ENCODE measurements at places on chromosomes 4 and X.

DNA sequence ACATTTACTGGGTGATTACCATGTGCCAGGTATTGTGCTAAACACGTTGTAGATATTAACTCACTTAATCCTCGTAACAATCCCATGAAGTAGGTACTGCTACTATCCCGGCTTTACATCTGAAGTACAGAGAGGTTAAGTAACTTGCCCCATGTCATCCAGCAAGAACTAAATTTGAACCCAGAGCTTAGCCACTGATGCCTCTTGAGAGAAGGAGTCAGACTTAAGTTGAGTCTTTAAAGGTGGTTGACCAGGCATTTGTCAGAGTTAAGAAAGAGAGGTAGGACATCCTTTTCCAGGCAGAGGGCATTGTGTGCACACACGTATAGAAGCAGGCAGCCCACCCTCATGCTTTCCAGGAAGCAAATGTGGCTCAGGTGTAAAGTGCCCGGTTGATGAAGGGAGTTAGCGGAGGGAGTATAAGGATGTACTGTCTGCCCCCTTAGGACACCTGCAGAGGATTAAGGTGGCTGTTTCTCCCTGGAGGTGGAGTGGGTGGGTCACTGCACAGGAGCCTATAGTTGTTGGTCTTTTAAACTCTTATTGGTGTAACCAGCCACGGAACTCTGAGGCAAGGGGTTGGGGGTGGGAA, 335 bp upstream of the CD38 start:
- no peak for DNase-seq

DNA sequence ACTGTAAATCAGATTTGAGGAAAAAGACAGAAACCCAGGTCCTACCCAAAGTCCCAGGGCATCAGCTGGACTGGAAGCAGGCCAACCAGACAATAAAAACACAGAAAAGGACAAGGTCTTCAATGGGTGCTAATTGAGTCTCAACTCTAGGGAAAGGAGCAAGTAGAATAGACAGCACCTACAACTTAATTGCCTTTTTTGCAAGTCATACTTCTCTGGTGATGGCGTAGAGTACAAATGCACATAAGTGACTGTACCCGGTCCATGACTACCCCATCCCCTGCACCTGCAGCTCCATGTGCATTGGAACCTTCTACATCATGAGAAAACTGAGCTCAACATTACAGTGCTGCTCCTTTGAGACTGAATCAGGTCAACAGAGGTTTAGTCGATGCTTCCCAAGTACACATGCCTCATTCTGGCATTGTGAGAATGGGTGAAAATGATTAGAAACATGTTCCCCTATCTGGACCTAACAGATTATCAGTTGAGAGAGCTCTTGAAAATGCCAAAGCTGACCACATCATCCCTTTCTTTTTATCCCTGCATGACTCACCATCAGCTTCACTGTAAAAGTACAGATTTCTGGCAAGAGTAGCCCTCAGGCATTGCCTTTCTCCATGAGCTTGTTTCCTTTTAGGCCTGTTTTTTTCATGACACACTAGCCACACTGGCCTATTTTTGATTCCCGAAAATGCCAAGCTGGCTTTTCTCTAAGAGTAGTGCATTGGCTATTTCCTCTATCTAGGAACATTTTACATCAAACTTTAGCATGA, 298.3 kb downstream of the HS3ST1 start:
- DNase-seq = no peak

- no peak for DNase-seq
These were observed 23.9 kb upstream of the ANOS1 start for GRCh38 chrX:8755813-8756212.

DNA sequence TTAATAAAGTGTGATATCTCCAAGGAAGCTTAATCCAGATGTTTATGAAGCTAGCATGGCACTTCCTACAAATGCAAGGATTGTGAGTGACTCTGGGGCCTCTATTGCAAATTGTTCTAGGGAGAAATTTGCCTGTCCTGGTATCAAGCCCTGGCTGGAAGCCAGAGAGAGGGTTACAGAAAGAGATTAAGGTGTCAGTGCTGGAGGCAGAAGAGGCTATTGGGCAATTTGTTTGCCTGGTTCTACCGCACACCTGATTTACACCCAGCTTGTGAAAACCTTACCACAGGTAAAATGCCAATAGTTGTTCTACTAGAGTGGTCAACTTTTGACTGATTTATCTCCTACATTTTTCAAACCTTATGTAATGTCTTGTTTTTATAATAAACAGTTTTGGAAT, 186.7 kb upstream of the FAT1 start:
- no peak for DNase-seq

DNA sequence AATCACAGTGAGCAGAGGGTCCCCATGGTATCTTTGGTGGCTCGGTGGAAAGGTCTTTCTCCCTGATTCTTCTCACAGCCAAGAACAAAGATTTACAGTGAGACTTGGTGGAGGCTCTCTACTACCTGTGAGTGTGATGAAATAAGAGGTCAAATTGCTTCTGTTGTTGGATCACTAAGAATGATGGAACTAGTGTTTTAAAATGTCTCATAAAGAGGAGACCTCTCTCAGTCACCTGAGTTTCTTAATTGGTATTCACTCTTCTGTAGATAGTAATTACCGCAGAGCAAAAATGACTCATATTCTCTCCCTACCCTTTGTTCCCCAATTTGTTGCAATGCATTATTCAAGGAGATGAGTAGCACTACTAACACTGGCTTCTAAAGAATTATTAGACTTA, 100.9 kb upstream of the TBC1D9 start:
- no peak for DNase-seq

DNA sequence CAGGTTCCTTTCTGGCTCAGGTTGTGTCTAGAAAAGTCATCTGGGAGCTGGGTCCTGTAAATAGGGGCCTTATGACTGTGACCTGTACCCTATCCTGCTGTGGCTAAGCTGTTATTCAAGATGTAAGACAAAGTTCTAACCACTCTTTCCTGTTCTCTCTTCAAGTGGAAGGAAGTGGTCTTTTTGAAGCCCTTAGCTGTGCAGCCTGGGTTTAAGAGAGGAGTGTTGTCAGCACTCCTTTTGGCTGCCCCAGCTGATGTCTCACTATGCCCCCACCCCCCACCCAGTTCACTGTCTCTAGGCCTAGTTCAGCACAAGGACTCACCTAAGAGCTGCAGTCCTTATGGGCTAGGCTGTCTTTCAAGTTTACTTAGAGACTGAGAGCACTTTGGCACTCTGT, 1069.5 kb downstream of the FAM133A start:
- DNase-seq = no peak

DNA sequence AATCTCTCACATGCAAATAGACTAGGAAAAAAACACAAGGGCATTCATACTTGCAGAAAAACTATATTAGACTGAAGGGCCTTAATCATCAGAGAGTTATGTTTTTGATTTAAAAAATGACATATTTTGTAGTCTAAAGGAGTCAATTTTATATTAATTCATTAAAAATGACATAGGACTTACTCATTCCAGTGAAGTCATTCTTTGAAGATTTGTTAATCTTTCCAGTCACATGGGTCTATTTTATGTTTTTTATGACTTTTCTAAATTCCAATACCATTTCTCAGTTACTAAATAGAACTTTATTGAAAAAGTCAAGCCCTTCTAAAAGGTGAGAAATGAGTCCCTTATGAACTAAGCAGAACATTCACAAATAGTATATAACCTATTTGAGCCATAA, 743.8 kb upstream of the INTU start:
- DNase-seq = no peak

- DNase-seq = no peak
These were observed 86.3 kb upstream of the RAPGEF2 start for GRCh38 chr4:159016593-159017024.

GRCh38 chr4:79915246-79915645, 157.8 kb downstream of the ANTXR2 start:
- DNase-seq = no peak

DNA sequence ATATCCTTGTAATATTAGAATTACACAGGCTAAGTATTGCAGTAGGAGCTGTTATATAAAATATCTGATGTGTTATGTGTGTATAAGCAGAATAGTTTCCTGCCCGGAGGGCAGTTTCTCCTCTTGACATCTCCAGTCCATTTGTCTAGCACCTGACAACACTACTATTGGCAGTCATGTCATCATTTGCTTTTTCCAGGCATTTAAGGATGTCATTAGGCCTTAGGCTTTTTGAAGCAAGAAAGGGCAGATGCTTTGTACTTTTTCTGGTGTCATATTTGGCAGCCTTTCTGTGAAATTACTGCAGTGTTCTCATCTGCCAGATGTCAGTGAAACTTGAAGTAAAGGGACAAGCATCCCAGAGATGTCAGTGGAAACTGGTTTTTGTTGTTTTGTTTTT, 2017.6 kb upstream of the IGFBP7 start:
- no peak for DNase-seq

- no peak for DNase-seq
These were observed 207.7 kb upstream of the SLIT2 start for GRCh38 chr4:20043991-20044390.

GRCh38 chr4:67575232-67576058, 16.9 kb downstream of the STAP1 start:
- DNase-seq = no peak

GRCh38 chr4:118289794-118290193, 63.0 kb downstream of the PRSS12 start:
- no peak for DNase-seq

- DNase-seq = peak; percentile 31
These were observed 102.5 kb upstream of the MID1 start for GRCh38 chrX:10722851-10723250.

DNA sequence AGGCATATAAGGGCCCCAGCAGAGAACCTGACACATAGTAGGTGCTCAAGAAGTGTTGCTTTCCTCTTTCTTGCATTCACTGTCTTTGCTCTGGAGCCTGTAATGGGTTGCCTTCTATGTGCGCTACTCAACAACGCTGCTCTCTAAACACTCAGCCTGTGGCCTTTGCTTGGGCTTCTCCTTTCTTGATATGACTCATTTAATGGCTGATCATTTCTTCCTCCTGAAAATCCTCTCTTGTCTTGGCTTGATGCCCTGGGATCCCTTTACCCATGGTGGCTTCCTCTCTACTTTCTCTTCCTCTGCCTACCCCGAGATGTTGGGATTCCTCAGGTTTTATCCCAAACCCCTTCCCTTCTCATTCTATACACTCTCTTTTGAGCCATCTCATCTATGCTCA, 19.9 kb upstream of the PJA1 start:
- DNase-seq = no peak

DNA sequence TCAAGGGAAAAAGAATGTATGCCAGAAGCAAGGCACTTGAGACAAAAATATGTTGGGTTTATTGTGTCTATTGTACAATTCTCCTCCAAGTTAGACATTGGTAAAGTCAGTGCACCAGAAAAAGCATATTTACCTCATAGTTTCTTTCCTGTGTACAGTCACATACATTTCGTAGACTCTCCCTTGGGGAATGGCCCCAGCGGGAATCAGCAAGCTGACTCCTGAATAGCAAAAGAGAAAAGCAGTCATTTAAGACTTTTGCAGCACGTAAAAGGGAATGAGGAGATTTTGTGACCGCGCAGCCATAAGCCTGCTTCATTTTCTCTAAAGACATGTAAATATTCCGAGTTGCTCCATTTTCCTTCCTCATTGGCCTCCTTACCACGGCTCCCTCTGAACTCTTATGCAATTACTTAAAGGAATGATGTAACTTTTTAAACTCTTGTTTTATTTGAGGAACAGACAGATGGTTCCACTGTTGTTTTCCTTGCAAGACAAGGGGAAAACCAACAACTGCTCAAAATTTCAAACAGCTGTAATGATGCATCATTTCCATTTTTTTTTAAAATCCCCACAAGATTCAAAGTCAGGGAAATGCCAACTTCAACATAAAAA, 332.7 kb downstream of the UNC5C start:
- no peak for DNase-seq

DNA sequence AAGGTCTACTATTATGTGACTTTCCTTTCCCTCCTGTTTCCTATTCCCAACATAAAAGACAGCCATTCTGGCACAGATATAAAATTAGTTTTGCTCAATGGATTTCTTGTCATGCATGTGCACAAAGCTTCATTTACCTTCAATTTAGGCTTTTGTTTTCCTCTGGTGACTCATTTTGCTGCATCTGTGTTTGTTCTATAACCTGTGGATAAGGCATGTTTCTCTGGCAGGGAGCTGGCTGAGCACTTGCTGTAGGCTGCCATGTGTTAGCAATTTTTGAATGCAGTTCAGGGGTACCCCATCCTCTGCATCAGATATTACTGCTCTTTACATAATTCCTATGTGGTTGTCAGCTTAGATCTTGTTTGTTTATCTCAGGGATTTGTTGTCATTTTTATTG, 202.8 kb upstream of the GRID2 start:
- DNase-seq = no peak

DNA sequence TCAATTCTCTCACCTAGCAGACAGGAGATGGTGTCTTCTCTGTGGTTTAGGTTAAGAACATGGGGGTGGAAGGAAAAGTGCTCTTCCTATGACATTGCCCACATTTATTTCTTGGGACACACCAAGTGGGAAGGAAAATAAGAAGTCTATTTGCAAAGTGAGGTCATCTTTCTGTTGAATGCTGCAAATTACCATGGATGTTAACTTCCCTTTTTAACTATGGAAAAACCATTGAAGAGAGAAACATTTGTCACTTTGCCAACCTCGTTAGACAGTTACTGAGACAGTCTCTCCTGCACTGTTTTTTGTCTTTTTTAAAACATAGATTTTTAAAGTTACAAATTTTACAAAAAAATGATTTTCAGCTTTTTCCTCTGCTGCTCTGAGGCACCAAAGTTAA, 72.8 kb upstream of the BEND4 start:
- DNase-seq = no peak

DNA sequence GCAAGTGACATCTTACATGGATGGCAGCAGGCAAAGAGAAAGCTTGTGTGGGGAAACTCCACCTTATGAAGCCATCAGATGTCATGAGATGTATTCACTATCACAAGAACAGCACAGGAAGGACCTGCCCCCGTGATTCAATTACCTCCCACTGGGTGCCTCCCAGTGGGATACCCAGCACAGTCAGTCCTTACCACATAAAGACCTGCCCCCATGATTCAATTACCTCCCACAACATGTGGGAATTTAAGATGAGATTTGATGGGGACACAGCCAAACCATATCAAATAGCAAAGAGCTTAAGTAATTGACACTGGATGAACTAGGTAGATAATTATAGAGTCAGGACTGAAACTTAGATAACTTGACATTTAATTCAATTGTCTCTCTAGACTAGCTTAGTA, 85.6 kb downstream of the SLIT2 start:
- DNase-seq = no peak

DNA sequence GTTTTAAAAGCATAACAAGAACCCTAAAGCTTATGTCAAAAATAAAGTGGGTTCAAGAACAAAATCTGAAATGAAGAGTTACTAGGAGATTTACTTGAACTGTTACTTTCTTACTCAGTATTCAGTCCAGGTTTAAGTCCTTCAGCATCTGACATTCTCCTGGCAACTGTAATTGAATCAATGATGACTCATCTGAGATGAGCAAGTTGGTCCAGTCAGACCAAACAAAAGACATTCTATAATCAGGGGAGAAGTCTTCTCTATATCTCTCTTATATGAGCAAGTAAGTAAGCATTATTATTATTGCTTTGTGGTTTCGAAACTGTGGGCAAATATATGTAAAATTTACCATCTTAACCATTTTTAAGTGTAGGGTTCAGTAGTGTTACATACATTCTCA, 34.6 kb downstream of the MAP9 start:
- DNase-seq = no peak
